ENCODE measurements at places on chromosomes 2 and 18. TPM values are rescaled to one million over a fixed set of nuclear protein-coding genes. Genes with fewer than 3 reads are reported as not detected.

WDR43 gene
- 125 TPM for polyA plus RNA-seq

ANKRD30BL gene
- polyA plus RNA-seq = not detected

C1D gene
- 22.6 TPM for polyA plus RNA-seq

ATP6V1B1 gene
- not detected for polyA plus RNA-seq

CFAP221 gene
- polyA plus RNA-seq = not detected
